ENCODE measurements at places on chromosomes 2 and 18. TPM values are rescaled to one million over a fixed set of nuclear protein-coding genes. Genes with fewer than 3 reads are reported as not detected.

TRABD2A gene
- 0.21 TPM for total RNA-seq

DNA sequence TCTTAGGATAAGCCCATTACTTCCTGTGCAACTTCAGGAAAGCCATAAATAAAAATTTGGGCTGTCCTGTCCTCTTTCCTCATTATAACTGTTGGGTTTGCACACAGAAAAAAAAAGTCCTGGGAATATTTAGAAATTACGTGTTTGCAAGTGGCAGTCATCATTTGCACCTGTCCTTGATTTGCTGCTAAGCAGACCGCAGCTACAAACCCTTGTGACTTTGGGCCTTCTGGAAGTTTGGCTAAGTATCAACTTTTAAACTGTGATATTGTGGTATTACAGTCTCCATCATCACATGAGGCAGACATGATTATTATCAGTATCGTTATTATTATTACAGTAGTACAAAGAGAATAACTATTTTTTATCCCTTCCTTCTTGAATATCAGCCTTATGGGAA, 260.7 kb upstream of the SESTD1 start:
- no peak for DNase-seq

DNA sequence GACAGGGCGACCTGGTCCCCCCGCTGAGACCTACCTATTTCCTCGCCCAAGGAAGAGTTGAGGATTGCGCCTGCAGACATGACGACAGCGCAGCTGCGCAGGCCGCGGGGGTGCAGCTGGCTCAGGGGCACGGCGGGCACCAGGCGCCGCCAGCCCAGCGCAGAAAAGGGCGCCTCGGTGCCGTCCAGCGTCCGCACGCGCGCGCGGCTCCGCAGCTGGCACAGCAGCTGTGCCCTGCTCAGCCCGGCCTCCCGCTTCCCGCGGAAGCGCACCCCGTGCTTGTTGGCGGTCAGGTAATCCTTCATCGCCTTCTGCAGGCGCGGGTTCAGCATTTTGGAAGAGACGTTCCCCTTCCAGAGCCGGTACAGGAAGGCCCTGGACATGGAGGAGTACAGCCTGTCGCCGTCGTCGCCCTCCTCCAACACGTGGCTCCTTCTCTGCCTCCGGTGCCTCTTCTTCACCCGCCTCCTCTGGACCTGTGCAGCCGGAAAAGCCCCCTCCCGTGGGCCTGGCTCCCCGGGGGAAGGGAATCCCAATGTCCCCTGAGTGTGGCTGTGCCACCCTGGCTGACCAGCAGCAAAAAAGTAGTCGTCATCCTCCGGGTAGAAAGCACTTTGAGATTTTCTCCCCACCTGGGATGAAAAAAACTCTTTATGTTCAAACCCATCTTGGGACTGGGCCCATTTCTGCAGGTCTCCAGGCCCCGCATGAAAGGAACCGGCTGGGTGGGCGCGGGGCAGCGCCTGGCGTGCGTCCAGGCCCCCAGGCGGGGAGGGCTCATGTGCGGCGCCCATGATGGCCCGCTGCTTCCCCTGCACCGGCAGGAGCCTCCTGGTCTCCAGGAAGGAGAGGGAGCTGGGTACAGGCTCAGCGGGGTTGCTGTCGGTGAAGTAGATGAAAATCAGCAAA, 42.7 kb downstream of the ST6GAL2 start:
- DNase-seq: no peak

DNA sequence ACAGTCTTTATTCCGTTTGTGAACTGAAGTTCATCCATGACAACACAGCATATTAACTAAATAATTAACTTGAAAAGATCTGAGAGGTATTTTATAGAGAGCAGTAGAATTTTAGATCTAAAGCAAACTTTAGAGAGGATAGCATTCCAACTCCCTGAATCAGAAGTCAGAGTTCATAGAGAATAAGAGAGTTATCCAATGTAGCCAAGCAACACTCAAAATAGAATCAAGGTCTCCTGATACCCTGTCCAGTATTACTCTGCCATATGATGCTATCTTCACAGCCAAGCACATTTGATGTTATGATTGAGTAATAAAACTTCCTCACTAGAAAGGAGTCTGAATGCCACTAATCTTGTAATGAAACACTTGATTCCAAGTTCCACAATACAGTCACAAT, 55.5 kb downstream of the RIT2 start:
- DNase-seq: no peak

GRCh38 chr2:177029501-177029900, 183.1 kb upstream of the HNRNPA3 start:
- DNase-seq: no peak
